ENCODE measurements at places on chromosomes 1 and 21. TPM values are rescaled to one million over a fixed set of nuclear protein-coding genes. Genes with fewer than 3 reads are reported as not detected.

DNA sequence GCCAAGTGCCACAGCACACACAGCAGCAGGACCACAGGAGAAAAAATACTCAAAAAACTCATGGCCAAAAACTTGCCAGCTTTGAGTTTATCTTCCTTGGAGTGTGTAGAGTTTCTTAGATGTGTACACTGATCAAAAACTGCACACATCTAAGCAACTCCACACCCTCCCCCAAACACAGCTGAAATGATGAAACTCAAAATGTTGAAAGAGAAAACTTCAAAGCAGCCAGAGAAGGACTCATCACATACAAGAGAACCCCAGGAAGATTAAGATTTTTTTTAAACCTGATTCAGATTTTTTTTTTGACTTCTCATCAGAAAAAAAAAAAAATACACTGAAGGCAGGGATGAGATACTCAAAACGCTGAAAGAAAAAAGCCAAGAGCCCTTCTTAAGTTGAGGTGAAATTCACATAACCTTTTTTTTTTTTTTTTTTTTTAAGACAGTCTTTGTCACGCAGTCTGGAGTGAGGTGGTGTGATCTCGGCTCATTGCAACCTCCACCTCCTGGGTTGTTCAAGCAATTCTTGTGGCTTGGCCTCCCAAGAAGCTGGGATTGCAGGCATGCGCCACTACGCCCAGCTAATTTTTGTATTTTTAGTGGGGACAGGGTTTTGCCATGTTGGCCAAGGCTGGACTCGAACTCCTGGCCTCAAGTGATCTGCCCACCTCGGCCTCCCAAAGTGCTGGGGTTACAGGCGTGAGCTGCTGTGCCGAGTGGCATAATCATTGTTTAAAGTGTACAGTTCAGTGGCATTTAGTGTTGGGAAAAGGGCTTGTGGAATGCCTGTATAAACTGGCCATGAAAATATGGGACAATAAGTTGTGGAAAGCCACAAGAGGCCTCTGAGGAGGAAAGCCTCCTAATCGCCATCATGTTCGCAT lies 20.9 kb upstream of the PDXK start:
- no peak for DNase-seq

- DNase-seq = no peak
Measured at GRCh38 chr1:159012495-159012894, 2.8 kb downstream of the IFI16 start.

DNA sequence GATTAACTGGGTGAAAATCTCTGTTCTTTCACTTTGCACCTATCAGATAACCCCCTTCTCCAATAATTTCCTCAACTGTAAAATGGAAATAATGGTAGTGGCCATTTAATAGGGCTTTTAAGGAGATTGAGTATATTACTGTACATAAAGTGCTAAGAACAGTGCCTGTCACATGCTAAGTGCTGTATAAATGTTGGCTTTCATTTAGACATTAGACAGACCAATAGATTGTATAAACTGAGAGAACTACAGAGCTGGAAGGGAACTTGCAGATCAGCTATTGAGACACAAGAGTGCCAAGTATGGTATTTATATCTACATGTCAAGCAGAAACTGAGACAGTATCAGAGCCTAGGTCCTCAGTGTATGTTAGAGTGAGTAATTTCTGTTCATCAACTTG lies 934.7 kb downstream of the PLA2G4A start:
- DNase-seq = no peak

The KCNN3 gene
- total RNA-seq = not detected

DNA sequence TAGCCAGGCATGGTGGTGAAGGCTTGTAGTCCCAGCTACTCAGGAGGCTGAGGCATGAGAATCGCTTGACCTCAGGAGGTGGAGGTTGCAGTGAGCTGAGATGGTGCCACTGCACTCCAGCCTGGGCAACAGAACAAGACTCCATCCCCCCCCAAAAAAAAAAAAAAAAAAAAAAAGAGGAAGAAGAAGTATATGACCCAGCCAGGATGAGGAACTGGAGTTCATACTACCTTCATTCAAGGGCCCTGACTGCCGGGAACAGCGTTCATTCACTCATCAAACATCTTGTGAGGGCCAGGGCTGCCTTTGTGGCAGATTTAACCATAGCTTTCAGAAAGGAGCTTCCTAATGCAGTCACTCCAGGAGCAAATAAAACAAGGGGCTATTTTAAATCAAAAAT lies 127.6 kb downstream of the MRPS6 start:
- DNase-seq = no peak

The TXNIP gene
- total RNA-seq = 27.3 TPM

The OR2T35 gene
- not detected for total RNA-seq

- DNase-seq = no peak
Measured at GRCh38 chr21:33688353-33688752, 46.1 kb downstream of the ITSN1 start.

DNA sequence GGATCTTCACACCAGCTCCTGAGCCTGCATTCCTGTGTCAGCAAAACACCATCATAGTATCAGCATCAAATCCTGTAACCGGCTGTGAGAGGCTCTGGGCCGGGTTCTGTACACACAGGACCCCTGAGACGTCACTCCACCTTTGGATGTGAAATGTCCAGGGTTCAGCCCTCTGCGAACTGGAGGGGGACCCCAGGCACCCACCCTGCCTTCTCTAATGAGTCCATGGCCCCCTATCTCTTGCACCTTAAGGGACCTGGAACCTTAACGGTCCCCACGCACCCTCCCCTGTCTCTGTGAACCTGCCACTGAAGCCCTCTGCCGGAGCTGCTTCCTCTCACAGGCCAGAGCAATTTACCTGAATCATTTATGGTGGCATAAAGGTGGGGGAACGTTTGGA lies 257.8 kb downstream of the NPHP4 start:
- no peak for DNase-seq

The ERI3 gene
- total RNA-seq = 71.4 TPM

DNA sequence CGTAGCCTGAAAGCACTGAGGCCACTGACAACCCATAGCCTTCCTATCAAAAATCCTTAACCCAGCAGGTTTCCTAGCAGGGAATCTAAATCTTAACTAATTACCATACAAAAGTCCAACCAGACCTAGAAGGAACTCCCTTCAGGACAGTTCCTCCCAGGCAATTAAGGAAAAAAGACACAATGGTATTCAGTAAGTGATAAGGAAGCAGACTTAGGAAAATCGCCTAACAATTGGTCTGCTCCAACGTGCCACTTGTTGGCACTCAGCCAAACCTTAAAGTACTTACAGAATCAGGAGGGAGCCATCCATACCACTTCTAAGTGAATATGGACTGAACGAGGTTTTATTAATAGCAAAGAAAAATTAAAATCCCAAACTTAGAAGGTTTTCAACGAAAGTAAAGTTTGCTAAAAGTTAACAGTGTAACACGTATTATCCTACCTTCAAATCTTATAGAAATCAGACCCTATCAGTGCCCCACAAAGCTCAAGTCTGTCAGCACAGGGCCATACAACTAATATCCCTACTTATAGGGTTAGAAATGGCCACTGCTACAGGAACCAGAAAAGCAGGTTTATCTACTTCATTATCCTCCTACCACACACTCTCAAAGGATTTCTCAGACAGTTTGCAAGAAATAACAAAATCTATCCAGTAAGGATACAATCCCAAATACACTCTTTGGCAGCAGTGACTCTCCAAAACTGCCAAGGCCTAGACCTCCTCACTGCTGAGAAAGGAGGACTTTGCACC lies 29.0 kb downstream of the SPATA6 start:
- no peak for DNase-seq

DNA sequence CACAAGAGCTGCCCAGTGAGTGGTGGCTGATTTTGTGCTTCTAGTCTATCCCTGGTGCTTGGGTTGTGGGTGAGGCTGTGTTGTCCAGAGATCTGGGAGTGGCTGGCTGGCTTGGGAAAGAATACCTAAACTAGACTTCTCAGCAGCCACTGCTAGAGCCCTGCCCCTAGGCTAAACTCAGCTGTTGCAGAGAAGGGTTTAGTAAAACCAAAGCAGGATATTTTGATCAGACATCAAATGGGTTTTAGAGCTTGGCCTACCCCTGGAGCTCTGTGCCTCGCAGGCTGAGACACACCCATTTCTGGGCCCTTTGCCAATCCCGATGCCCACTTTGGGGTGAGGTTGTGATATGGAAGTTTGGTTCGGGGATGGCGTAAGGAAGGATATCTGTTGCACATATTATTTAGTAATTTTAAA lies 88.5 kb downstream of the UCK2 start:
- DNase-seq = no peak

DNA sequence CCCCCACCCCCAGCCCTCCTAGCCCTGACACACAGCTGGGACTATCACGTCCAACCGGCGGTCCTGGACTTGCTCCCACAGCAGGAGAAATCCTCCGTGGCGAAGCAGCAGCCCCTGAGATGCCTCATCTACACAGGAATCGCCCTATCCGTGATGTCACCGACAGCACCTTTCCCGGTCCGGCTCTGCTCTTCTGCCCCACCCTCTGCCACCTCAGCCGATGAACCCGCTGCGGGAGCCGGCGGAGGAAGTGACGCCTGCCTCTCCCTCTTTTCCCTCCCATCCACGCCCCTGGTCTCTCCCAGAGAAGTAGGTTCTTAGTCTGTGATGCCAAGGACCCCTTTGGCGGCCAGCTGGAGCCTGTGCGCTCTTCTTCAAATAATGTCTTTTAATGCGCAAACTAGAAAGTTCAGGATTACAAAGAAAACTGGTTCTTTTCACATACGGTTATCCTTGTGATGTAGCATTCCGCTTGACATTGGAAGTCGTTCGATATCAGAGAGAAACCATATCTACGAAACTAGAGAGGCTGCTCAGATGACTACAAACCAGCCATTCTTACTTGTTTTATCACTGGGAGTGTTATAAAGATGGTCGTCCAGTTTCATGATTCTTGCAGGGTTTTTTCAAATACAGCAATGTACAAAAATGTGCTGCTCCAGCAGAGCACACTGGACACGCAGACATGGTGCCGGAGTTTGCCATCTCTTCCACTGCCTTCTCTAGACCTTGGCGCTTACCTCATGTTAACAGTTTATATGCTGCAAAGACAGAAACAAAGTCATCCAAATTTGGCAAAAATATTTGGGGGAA lies 120.3 kb downstream of the PPIAL4G start:
- peak; percentile 34 for DNase-seq

The HNRNPCL2 gene
- not detected for total RNA-seq

GRCh38 chr1:21324368-21325141 lies 34.3 kb upstream of the ECE1 start:
- DNase-seq = peak; percentile 84

- peak; percentile 59 for DNase-seq
Measured at GRCh38 chr21:38831526-38832467, 26.1 kb downstream of the ETS2 start.

DNA sequence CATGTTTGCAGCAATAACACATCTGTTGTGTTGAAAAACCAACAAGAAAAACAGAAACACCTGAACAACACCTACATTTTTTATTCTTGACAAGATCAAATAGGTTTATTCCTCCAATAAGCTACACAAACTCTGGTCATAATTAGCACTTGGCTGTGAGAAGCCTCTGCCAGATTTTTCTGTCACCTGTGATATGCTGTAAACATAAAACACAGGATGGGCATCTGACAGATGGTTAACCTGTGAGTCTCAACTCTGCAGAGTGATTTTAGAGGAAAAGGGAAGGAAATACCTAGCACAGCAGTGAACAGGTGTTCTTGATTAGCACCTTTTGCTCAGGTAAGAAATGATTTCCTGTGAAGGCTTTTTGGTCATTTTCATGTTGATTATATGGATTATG lies 175.4 kb upstream of the COA6 start:
- DNase-seq = no peak

The FABP3 gene
- total RNA-seq = not detected

The GPR61 gene
- not detected for total RNA-seq

GRCh38 chr21:44503901-44504399 lies 36.0 kb downstream of the KRTAP10-1 start:
- no peak for DNase-seq

GRCh38 chr1:178536844-178537371 lies 24.0 kb downstream of the TEX35 start:
- peak; percentile 76 for DNase-seq

DNA sequence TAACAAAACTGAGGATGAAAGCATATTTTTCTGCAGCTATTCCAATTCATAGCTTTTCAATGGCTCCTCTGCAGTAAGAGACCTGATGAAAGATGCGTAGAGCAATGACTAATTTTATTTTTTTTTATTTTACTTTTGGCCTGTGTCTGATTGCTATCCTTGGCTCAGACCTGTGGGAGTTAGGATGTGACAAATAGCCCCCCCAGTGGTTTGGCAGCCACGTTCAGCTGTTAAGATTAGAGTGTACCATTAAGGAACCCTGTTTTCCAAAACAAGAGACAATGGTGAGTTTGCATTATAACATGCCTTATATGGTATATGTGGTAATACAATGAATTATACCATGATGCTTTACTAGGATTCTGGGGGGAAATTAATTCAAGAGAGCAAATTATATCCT lies 264.7 kb downstream of the CACNA1E start:
- no peak for DNase-seq

DNA sequence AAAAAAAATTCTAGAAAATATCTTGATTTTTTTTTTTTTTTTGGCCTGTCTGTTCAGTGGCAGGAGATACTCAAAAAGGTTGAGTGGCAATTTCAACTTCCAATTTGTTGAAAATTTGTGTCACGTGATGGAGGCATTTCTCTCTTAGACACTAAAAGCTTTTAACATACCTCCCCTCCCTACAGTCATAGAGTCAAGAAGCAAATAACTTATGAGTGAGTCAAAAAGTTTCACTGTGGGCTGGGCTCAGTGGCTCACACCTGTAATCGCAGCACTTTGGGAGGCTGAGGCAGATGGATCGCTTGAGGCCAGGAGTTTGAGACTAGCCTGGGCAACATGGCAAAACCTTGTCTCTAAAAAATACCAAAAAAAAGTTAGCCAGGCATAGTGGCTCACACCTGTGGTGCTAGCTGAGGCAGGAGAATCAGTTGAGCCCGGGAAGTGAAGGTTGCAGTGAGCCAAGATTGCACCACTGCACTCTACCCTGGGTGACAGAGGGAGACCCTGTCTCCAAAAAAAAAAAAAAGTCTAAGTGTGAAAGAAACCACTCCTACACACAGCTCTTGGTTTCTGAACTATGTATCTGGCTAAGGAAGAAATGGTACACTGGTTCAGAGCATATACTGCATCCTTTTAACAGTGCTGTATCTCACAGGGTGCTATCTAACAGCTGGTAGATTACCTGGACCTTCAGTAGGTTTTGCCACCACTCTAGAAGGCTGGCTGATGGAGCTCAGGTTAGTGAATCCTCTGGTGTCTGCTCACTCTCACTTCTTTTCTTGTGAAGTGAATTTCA lies 11.6 kb upstream of the BSDC1 start:
- no peak for DNase-seq

DNA sequence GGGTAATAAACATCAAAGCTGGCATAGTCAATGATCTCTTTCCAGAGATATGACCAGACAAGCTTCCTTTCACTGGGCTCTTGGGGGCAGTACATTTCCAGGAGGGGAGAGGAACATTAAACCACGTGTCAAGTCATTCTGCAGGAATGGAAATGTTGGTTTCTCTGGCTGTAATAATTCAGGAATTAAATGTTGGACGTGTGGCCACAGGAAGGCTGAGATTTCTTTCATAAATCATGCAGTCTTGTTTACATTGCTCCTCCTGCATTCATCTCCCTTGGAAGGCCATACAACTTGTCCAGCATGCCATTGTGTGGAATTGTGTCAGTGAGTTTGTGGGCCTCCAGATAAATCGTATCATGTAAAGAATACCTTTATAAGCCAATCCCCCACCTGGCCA lies 259.2 kb downstream of the ADGRL2 start:
- no peak for DNase-seq

The GBP6 gene
- total RNA-seq = 0.12 TPM

All from Calu3 (cell line).